ENCODE measurements at places on chromosomes 11 and 22. TPM values are rescaled to one million over a fixed set of nuclear protein-coding genes. Genes with fewer than 3 reads are reported as not detected.

DNA sequence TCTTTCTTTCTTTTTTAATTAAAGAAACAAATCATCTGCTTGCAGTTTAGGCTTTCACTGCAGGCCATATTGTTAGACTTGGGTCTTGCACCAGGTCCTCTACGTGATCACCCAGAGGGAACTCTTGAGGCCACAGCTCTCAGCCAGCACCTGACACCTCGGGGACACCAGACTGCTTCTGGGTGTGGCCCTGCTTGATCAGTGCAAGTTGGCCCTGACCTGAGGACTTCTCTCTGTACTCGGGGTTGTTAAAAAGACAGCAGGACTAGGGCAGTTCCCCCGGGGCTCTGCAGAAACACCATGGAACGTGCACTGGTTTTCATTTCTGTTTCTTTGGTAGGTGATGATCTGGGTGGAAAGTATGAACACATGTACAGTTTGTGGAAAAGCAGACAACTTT, 51.2 kb upstream of the MYO18B start:
- no peak for DNase-seq
- H3K36me3 ChIP-seq: no peaks in the 10 kb centered on the region
- H3K4me3 ChIP-seq: no peak overlapping the region
- H3K27me3 ChIP-seq: no peaks in the 10 kb centered on the region

DNA sequence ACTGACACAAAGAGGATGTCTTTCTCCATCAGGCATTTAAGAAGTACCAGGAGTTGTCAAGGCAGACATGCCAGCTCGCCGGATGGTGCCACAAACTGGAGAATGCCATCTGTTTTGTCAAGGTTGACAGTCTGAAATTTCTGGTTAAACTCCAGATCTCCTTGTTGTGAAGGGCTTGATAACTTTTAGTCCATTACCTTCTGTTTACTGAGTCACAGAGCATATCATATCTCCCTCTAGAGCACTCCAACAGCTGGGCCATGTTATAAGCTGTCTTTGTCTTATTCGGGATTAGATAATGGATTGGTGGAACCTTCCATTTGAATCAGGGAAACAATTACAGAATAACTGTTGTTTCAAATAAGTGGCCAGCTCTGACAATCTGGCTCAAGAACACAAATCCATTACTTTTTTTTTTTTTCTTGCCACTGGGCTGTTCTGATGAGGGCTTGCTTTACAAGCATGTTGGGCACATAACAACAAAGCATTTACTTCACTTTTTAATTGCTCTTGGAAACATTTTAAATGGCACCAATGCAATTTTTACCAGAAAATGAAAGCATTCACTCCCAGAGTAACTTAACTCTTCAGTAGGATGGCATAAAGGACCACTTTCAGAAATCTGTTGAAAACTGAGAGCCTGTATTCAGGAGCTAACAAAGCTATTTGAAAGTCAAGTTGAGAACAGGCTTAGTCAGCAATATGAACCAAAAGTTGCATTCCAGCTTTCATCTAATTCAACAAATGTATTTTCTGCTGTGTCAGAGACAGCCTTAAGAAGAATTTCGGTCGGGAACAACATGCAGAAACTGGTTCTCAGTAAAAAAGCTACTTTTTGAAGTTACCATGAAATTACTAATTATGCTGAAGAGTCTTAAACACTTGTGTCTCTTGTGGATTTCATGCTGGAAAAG, 227.6 kb upstream of the PITPNB start:
- H3K4me1 ChIP-seq: peaks cover 11% of the 10 kb centered on the region
- DNase-seq: peak; percentile 29
- no peak overlapping the region for H3K27ac ChIP-seq
- H3K36me3 ChIP-seq: no peaks in the 10 kb centered on the region

- DNase-seq: no peak
- H3K4me3 ChIP-seq: no peak overlapping the region
- no peaks in the 10 kb centered on the region for H3K27me3 ChIP-seq
- no peak overlapping the region for H3K27ac ChIP-seq
Measured at GRCh38 chr11:17439316-17439782, 37.3 kb downstream of the ABCC8 start.

KIRREL3 gene
- total RNA-seq: 0.26 TPM

CD3D gene
- total RNA-seq: not detected

DEUP1 gene
- under 0.01 TPM for total RNA-seq

DNA sequence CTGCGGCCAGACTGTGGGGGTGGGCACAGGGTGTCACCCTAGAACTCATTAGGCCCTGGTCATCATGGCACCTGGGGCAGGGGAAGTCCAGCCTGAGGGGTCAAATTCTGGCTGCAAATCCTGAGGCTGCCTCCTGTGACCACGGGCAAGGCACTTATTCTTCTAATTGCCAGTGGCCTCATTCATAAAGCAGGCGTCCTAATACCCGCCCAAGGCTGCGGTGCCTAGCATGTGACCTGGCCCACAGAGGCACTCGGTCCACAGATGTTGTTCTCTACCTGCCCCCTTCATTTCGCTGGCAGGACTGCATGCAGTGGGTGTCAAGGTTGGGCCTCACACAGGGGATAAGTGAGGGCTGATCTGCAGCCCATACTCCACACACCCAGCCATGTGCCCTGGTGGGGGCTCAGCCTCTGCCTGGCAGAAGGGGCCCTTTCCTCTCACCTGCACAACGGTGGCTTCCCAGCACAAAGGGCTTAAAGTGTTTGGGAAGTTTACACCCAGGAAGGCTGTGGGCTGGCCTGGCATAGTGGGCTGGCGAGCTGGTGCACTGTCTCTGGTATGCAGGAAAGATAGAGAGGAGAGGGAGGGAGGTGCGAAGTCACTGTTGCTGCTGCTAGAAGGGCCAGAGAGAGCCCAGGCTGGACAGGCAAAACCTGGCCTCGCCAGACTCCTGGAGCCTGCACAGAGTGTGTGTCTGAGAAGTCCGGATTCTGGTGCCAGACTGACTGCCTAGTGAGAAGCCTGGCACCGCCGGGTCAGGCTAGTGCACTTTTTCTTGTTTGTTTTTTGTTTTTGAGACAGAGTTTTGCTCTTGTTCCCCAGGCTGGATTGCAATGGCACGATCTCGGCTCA, 3.2 kb downstream of the MPST start:
- no peak overlapping the region for H3K27ac ChIP-seq
- DNase-seq: no peak
- peaks cover 4% of the 10 kb centered on the region for H3K4me1 ChIP-seq
- no peaks in the 10 kb centered on the region for H3K27me3 ChIP-seq

TSPAN18 gene
- total RNA-seq: 0.26 TPM

GRCh38 chr11:78332174-78332866, 85.3 kb downstream of the GAB2 start:
- no peaks in the 10 kb centered on the region for H3K27me3 ChIP-seq
- no peaks in the 10 kb centered on the region for H3K4me1 ChIP-seq
- H3K4me3 ChIP-seq: no peak overlapping the region
- H3K27ac ChIP-seq: no peak overlapping the region

MISFA gene
- 0.51 TPM for total RNA-seq

DNA sequence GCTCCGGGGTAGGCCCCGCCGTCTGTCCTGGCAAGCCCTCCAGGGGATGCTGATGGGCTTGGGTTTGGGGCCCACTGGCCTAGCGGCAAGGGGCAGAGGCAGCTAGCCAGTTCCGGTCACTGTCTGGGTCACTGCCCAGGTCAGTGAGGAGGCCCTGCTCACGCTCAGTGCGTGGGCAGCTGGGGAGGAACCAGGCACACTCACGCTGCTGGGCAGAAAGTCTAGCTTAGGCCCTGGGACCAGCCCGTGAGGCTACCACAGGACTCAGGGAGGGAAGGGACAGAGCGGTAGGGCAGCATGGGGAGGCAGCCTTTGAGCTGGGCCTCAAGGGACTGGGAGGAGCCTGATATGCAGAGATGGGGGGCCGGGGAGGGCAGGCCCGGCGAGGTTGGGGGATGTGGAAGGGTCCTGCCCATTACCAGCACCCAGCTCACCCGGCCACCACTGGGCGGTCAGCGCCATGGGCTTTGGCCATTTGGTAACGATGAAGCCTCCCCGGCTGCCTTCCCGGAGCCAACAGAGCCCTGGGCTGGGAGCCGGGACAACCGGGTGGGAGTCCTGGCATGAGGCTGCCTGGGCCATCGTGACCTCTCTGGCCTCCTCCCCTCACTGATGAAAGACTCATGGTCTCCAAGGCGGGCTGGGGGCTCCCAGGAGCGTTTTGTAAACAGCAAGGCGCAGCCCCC, 14.2 kb downstream of the SHISAL1 start:
- no peaks in the 10 kb centered on the region for H3K36me3 ChIP-seq
- H3K27me3 ChIP-seq: peaks cover 4% of the 10 kb centered on the region
- no peak overlapping the region for H3K4me3 ChIP-seq
- no peaks in the 10 kb centered on the region for H3K4me1 ChIP-seq

PRRG4 gene
- total RNA-seq: 0.33 TPM

DNA sequence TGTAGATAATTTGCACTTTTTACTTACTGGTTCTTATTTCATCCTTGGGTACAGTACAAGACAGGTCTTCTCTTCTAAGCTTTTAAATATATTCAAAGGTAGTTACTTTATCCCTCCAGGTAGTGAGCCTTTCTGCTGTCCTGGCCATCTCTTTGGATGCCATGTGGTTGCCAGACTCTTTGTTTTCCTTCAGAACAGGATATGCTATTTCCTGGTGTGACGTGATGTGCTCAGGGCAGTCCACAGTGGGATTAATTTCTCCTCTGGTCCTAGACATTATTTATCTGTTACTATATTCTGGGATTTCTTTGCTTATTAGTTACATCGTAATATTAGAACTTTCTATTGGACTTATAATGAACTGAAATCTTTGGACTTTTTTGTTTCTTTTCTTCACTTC, 63.7 kb downstream of the PPP6R3 start:
- peaks cover 3% of the 10 kb centered on the region for H3K36me3 ChIP-seq
- no peaks in the 10 kb centered on the region for H3K27me3 ChIP-seq
- no peak overlapping the region for H3K4me3 ChIP-seq
- no peak overlapping the region for H3K27ac ChIP-seq
- no peak for DNase-seq

TRIM3 gene
- 29.7 TPM for total RNA-seq

FAM89B gene
- total RNA-seq: 23.4 TPM

ANAPC15 gene
- 24.8 TPM for total RNA-seq

DNA sequence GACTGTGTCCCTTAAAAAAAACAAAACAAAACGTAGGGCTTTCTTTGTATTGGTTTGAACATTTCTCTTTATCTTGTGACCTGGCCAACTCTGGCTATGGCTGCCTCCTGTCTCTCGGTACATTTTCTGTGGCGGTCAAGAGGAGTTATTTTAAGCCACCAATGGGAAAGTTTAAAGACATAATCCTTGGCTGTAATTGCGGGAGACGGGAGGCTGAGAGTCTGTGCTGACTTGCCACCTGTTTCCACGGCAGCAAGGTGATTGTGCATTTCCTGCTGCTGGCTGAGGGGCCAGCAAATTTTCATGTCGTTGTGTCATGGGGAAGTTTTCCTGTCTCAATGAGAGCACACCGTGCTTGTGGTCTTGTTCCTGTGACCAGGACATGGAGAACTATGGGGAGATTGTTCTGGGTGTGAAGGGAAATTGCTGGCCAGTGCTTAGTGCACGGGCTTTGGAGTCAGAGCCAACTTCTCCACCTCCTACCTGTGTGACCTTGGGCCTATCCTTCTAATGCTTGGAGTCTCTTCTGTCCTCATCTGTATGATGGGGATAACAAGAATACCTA, 11.0 kb downstream of the PTPRJ start:
- H3K27ac ChIP-seq: no peak overlapping the region
- no peaks in the 10 kb centered on the region for H3K36me3 ChIP-seq
- no peak overlapping the region for H3K4me3 ChIP-seq
- H3K4me1 ChIP-seq: no peaks in the 10 kb centered on the region
- peak; percentile 67 for DNase-seq

DNA sequence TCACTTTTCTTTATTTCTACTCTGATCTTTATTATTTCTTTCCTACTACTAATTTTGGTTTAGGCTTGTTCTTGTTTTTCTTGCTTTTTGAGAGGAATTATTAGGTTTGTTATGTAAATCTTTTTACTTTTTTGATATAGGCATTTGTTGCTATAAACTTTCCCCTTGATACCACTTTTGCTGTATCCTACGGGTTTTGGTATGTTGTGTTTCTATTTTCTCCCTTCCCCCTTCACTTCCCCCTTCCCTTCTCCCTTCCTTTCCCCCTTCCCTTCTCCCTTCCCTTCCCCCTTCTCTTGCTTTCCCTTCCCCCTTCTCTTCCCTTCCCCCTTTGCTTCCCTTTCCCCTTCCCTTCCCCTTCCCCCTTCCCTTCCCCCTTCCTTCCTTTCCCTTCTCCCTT, 529.6 kb downstream of the RAB38 start:
- H3K36me3 ChIP-seq: no peaks in the 10 kb centered on the region
- no peaks in the 10 kb centered on the region for H3K27me3 ChIP-seq
- DNase-seq: no peak
- no peaks in the 10 kb centered on the region for H3K4me1 ChIP-seq
- no peak overlapping the region for H3K4me3 ChIP-seq

SEPTIN5 gene
- total RNA-seq: 25.8 TPM

- peak; percentile 65 for DNase-seq
- H3K36me3 ChIP-seq: peaks cover 19% of the 10 kb centered on the region
- no peak overlapping the region for H3K4me3 ChIP-seq
- H3K27ac ChIP-seq: no peak overlapping the region
- no peaks in the 10 kb centered on the region for H3K27me3 ChIP-seq
- H3K4me1 ChIP-seq: peaks cover 5% of the 10 kb centered on the region
Measured at GRCh38 chr22:37571258-37571991, 8.5 kb downstream of the LGALS2 start.

DNA sequence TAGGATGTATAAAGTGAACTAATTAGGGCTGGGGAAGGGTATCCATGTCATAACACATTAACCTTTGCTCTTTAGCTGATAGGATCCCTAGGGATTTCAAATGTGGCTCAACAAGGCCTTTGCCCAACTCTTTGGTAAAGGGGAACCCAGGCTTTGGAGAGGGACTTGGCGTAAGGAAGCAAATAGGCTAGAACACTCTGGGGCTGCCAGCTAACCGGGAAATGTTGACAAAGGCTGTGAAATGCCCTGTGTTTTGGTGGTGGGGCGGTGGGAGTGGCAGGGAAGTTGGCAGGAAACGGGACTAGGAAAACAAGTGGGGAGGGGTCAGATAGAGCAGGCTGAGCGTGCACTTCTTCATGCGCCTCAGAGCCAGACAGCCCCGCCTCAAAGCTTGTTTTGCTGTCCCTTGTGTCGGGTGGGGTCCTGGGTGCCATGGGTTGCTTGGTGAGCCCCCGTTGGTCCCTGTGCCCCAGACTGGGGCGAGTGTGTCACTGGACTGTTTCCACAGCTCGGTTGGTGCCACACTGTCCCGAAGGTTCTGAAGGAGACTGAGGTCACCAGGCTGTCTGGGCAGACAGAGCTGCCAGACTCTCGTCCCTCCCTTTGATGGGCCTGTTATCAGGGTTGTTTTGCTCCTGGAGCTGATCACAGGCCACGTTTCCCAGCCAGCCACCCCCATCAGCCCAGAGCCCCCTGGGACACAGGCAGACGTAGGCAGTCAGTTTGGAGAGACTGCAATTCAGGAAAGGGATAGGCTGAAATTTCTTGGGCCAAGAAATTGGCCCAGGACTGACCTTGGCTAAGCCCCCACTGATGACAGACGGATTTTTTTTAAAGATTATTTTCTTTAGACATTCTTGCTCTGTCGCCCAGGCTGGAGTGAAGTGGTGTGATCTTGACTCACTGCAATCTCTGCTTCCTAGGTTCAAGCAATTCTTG, 19.6 kb downstream of the KCTD21 start:
- peaks cover 16% of the 10 kb centered on the region for H3K4me1 ChIP-seq
- peaks cover 4% of the 10 kb centered on the region for H3K36me3 ChIP-seq
- no peaks in the 10 kb centered on the region for H3K27me3 ChIP-seq
- peak overlapping the region; percentile 94 for H3K27ac ChIP-seq
- peak; percentile 87 for DNase-seq
- no peak overlapping the region for H3K4me3 ChIP-seq
